ENCODE measurements at places on chromosomes 7 and 10.

GRCh38 chr10:70884741-70885140 lies 3.6 kb downstream of the PCBD1 start:
- DNase-seq: no peak

GRCh38 chr10:97028126-97028831 lies 157.5 kb downstream of the SLIT1 start:
- no peak for DNase-seq

GRCh38 chr10:24382979-24383663 lies 174.2 kb downstream of the KIAA1217 start:
- DNase-seq: no peak

GRCh38 chr10:3623746-3624145 lies 161.3 kb downstream of the KLF6 start:
- DNase-seq: no peak

DNA sequence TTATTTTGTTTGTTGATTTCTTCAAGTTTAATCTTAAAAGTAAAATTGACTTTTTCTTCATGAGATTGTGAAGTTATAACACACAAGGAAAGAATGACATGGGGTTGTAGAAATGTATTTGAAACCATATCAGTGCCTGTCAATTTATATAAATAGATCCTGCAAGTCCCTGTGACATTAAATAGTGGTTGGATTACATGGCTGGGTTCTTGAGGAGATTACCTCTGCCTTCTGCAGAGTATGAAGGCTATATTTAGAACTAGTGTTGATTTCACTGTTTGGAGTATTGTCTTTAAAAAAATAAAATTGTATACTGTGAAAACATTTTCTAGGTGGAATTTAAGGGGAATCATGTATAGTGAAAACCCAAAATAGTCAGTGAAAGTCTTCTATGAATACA lies 385.8 kb upstream of the SMIM30 start:
- no peak for DNase-seq

DNA sequence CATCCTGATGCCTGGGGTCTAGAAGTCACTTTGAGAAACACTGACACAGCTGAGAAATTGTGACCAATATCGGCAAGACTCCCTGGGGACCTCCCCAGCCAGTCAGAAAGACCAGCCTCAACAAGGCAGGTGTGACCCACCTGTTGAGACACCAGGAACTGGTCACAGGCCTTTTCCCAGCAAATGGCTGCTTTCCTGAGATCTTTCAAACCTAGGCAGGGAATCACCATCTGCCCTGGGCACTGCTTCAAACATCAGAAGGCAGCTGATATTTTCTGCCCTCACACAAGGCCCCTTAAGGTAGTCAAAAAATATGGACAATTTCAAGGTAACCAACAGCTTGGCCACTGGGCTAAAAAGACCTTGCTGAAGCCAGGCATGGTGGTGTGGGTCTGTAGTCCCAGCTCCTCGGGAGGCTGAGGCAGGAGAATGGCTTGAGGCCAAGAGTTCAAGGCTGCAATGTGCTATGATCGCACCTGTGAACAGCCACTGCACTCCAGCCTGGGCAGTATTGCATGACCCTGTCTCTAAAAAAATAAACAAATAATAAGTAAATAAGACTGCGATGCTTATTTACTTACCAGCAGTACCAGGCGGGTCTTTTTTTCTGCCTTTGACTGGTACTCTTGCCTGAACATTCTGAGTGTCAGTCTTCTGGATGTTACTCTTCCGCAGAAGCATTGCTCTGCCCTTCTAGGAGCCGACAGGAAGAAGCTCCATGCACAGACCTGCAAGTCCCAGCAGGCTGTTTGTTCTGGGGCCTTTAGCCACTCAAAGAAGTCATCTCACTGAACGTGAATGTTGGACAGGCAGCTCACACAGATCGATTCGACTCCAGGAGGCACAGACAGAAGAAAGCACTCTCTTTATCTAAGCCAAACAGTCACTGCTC lies 59.7 kb downstream of the SORBS1 start:
- DNase-seq: no peak

- DNase-seq: no peak
Measured at GRCh38 chr10:124957404-124957947, 15.6 kb downstream of the ZRANB1 start.

DNA sequence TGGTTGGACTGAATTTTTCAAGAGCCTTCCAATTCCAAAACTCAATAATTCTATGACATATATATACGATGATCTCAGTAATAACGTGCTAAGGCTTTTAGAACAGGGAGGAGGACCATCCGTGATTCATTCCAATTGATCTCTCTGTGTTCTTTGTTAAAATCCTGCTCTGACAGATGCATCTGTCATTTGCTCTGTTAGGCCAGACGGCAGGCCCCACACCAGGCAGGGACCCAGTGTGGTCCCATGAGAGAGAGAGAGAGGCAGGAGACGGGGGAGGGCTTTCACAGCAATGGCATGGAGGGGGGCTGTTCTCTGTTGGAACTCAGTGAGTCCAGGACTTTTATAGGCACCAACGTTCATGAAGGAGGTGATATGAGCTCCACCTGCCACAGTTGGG lies 160.0 kb upstream of the INSYN2A start:
- DNase-seq: no peak

- no peak for DNase-seq
Measured at GRCh38 chr7:80259-81067, 111.9 kb upstream of the FAM20C start.

DNA sequence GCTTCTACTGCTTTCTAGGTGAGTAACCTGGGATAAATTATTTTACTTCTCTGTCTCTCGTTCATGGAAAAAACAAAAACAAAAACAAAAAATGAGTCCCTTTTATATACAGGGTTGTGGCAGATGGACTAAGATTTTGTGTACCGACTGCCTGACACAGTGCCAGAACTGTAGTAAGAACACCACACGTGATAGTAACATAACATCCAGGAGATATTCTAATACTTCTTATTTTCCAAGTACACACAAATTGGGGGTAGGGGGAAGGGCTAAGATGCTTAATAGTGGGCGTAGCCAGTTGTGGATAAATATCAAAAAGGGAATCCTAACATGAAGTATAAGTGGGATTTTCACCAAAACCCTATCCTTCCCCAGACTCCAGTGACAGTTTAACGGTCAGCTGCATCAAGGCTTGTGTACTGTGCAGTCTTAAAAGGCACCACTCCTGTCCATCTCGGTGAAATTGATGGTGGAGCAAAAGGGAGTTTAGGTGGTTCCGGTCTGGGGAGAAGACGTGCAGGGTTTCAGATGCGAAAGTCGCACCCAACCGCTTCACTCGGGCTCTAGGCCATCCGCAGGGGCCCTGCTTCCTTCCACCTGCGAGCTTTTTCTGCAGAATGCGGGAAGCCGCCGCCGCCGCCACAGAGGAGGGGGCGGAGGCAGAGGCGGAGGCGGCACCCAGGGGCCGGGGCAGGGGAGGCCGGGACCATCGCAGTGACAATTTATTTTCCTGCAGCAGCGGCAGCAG lies at the start of gene STAMBPL1:
STAMBPL1 (plus strand) TSS at position 712 of the 748 bp plus-strand sequence. CDS start 21,464 bp downstream, outside the sequence.
- peak; percentile 59 for DNase-seq

- DNase-seq: no peak
Measured at GRCh38 chr10:94355841-94356240, 6.9 kb downstream of the NOC3L start.

DNA sequence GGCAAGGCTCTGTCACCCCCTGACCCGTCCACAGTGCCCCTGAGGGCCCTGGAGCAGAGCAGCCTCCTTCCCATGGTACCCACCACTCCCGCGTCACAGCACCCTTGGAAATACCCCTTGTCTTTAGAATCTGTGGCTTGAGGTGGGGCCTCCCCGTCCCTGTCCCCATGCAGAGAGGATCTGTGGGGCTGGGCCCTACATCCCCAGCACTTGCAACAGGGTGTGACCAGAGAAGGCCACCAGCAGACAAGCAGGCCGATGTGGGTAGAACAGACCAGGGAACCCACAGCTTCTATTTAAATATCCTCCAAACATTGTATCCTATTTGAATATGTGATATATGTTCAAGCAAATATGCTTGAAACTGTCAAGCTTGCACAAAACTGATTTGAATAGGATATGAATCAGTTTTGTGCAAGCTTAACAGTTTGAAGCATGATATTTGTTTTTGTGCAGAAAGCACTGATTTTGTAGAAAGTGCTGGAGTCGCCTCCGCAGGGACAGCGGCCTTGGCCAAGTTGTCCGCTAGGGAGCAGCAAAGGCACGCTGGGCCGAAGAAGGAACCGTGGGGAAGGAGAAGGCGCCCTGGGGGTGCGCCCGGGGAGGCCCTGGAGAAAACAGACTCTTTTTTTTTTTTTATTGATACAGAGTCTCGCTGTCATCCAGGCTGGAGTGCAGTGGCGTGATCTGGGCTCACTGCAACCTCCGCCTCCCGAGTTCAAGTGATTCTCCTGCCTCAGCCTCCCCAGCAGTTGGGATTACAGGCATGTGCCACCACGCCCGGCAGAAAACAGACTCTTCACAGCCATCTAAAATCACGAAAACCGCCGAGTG lies 2.2 kb downstream of the CFAP46 start:
- DNase-seq: no peak

DNA sequence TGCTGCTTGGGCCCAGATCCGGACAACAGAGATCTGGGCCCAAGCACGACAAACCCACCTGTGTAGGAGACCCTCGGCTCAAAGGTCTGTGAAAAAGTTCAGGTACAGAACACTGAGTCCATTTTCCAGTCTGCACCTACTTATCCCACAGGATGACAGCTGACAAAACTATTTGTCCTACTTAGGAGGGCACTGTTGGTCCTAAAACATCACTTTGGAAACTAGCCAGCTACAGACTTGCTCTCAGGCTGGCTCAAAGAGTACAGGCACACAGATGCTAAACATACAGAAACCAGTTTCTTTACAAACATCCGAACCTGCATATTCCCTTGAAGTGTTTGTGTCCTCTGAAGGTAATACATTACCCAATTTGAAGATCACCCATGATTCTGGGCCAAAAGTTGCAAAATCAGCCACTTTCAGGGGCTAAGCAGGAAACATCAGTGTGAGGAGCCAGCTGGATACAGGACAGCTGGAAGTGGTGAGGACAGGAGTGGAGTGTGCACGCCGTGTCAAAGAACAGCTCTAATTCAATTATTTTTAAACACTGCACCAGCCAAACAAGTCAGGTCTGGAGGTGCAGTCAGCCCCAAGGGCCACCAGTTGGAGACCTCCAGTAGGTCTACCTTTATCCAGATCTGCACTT lies 88.5 kb downstream of the NOC3L start:
- DNase-seq: no peak

GRCh38 chr7:77752016-77752415 lies 46.2 kb downstream of the TMEM60 start:
- no peak for DNase-seq

DNA sequence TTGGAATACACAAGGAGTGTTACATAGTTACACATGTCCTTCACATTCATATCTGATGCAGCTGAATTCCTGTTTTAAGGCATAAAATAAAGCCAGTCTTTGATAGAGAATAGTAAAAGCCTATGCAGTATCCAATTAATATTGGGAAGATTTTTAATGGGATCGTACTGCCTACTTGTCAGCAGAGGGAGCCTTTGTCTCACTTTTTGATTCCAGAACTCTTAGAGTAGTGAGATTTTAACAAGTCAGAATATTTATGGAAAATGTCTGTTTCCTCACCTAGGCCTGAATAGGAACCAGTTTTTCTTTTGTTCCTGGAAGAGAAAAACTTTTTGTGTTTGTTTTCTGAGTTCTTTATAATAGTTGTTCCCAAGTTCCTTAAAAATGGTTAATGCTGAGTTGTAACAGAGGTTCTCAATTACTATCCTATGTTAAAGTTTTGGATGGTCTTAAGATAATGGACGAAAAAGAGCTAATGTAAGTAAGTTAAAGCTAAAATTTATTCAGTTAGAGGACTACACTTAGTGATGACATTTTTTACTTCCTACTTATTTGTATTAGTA lies 114.0 kb downstream of the BBS9 start:
- no peak for DNase-seq

- no peak for DNase-seq
Measured at GRCh38 chr7:44980393-44981034, 1.7 kb upstream of the MYO1G start.

DNA sequence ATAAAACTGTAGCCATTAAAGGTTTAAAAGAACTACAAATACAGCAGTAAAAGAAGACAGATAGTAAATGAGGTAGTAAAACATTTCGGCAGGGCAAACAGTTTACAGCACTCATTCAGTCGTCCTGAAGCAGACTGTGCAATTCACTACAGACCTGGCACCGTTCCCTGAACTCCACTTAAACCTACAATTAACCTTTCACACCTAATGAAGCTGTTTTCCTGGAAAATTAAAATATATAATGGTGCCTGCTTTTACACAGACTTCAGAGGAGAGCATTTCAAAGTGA lies 335.3 kb downstream of the GFRA1 start:
- no peak for DNase-seq

GRCh38 chr10:103487410-103487708 lies 6.1 kb upstream of the NEURL1 start:
- DNase-seq: no peak

DNA sequence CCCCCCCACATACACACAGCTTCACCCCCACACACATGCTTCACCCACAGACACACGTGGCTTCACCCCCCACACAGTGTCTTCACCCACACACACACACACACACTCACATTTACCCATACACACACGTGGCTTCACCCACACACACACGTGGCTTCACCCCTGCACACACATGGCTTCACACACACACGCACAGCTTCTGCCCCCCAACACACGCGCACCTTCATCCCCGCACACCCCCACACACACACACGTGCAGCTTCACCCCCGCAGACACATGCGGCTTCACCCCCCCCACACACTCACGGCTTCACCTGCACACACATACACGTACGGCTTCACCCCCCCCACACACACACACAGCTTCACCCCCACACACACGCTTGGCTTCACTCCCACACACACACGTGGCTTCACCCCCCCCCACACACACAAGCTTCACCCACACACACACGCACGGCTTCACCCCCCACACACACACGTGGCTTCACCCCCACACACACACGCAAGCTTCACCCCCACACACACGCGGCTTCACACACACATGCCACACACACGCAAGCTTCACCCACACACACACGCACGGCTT lies 82.4 kb downstream of the NKX6-2 start:
- no peak for DNase-seq

- DNase-seq: no peak
Measured at GRCh38 chr7:69808391-69808790, 210.1 kb downstream of the AUTS2 start.

- no peak for DNase-seq
Measured at GRCh38 chr10:78868861-78869260, 199.9 kb upstream of the ZMIZ1 start.

DNA sequence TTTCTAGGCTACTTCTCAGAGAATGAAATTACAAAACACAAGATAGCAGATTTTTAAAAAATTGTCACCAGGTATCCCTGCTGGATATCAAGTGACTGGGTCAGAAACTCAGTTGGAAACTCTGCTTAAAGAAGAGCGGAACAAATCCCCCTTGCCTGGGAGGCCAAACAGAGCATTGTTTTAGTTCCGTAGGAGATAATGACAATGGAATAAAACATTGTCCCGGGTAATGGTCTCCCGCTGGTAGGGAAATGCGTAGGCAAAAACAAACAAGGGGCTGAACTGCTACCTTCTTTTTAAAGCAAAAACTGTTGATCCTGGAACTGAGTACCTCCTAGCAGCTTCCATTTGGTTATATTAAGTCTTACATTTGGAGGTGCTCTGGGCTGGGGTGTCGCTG lies 21.3 kb upstream of the VAX1 start:
- no peak for DNase-seq

All from activated CD8-positive, alpha-beta memory T cell treated with anti-CD3 and anti-CD28 coated beads for 1 hour (primary cell).